ENCODE measurements at places on chromosomes 11 and 22. TPM values are rescaled to one million over a fixed set of nuclear protein-coding genes. Genes with fewer than 3 reads are reported as not detected.

CABP4 gene
- total RNA-seq: not detected

TRIM51G gene
- total RNA-seq: not detected

CALCA gene
- not detected for total RNA-seq

OR52I2 gene
- not detected for total RNA-seq

TEX54 gene
- not detected for total RNA-seq

POU2AF3 gene
- total RNA-seq: 0.60 TPM
